ENCODE measurements at places on chromosomes 5 and 9.

DNA sequence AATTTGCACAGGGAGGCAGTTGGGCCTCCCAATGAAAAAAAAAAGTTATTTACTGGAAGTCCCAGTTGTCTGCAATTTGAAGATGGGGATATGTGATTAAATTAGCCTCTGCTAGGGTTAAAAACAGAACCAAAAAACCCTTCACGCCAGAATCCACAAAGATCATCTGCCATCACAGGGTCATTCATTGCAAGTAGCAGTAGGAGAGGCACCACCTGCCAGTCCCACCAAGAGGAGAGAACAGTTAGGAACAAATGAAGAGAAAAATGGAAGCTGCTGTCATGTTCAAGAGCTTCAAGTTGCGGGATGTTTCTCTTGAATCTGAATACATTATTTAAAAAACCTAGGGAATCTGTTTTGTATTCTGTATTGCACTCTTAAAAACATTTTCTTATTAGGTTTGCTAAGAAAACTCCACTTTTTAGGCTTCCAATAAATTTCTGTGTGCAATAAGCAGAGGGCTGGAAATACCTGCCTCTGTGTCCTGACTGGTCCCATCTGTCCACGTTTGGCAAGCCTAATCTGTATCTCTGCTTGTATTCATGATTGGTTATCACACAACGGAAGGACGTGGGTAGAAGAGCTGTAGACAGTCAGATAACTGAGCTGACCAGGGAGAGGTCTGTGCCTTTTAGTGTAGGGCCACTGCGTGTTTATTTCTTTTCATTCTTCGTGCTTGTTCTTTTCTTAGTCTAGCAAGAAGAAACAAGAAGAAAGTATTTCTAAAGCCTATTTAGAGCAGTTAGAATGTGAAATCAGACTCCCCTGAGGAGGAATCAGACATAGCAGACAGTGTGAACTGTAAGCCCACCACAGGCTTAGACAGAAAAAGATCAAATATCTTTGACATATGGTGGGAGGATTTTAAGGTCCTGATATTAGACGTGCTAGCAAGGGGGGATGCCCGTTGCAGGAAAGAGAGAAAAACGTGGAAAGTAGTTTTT, 630.6 kb upstream of the SEMA6A start:
- no peak for DNase-seq

- DNase-seq = no peak
Observed at GRCh38 chr5:175202463-175203068, 241.4 kb downstream of the DRD1 start.

DNA sequence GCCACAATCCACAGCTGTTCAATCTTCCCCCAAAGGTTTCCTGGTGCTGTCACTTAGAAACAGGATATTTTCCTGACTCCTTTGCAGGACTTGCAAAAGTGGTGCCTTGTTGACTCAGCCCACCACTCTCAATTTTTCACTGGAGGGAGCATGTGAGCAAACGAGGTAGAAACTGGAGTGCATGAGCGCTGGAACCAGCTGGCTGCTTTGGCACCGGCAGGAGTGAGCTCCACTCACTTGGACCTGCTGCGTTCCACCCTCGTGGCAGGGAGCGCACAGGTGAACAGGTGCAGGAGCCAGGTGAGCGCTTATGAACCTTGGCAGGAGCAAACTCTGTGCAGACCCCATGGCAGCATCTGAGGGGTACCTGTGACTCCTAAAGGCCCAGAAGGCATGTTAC, 364.1 kb upstream of the RORB start:
- no peak for DNase-seq

GRCh38 chr5:65190328-65191053, 291.2 kb downstream of the ADAMTS6 start:
- no peak for DNase-seq

GRCh38 chr9:116147821-116148220, 5.8 kb upstream of the PAPPA start:
- no peak for DNase-seq

DNA sequence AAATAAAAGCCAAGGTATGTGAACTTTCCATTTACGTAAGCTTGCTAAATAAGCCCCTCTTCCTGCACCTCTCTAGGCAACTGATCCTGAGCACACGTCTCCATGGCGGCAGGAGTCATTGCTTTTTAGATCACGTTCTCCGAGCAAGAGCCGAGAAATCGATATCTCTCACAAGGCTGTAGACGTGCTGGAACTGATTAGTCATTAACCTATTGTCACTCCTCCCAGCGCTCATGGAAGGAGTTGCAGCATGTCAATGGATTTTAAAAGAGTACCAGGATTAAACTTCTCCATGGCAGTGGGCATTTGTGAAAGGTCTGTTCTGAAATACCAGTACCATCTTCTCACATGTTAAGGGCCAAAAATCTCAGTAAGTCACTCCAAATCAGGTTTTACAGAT, 4.7 kb upstream of the ADCY2 start:
- no peak for DNase-seq

GRCh38 chr5:125987677-125988255, 435.4 kb upstream of the GRAMD2B start:
- no peak for DNase-seq

GRCh38 chr5:3429962-3430361, 165.7 kb upstream of the IRX1 start:
- DNase-seq = no peak

GRCh38 chr5:33282157-33282556, 158.6 kb upstream of the TARS1 start:
- no peak for DNase-seq

GRCh38 chr9:17021387-17021970, 113.4 kb upstream of the CNTLN start:
- DNase-seq = no peak

GRCh38 chr5:112210430-112211005, 208.6 kb downstream of the EPB41L4A start:
- no peak for DNase-seq

- DNase-seq = no peak
Observed at GRCh38 chr5:172791726-172792445, 20.9 kb upstream of the DUSP1 start.

DNA sequence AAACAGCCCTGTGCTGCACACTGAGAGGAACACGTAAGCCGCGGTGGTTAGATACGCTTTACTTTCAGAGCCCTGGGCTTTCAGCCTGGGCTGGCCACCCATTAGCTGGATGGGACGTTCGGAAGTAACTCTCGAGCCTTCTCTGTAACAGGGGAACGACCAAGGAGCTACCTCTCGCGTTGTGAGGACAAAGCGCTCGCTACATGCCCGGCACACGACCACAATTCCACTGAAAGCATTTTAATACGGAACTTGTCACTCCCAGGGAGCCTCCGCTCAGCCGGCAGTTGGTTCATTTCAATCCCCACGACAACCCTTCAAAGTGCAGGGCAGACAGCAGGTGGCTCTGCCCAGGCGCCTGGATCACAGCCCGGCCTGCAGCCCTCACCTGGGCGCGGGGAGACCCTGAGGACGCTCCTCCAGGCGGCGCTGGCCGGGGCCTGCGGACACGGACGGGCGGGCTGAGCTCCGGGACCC, 368 bp downstream of the SURF1 start:
- DNase-seq = no peak

DNA sequence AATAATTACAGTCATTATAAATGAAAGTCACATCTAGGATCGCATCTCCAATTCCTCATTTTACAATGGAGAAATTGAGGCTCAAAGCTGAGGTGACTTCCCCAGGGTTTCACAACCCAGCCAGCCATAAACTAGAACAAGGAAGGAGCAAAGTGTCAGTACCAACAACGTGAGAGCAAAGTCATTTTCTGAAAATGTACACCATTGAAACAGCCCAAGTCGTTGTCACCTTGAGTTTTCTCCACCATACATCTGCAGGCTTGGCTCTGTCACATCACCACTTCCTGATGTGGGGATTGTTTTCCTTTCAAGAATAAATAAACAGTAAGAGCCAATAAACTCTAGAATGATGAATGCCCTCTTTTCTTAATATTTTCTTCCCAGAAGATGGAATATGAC, 184.5 kb upstream of the PTGER4 start:
- DNase-seq = no peak

DNA sequence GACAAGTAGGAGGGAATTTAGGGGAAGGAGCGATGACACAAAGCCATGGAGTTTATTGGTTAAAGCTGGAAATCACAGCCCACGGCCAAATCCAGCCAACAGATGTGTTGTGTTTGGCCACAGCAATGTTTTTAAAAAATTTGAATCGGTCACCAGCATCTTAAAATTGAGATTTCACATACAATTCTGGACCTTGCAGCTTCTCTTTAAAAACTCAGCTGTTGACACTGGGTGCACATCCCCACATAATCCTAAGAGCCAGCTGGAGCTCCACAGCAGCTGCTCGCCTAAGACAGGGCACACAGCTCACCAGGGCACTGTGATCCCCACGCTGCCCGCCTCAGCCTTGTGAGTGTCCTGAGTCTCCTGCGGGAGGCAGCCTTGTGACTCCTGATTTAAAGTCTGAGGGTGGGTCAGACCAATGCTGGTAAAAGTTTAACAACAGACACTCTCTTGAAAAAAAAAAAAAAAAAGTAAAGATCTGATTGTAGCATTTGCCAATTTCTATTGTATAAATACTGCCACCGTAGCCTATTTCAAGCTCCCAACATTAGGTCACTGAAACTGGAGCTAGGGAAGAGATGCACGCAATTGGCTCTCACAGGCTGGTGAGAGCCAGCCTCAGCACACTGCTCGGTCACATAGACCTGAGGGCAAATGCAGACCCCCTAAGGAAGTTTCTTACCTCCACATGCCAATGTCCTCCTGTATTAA, 124.8 kb downstream of the HSD17B3 start:
- no peak for DNase-seq

GRCh38 chr5:180049185-180049548, 22.4 kb downstream of the RNF130 start:
- DNase-seq = no peak

All from activated naive CD8-positive, alpha-beta T cell treated with anti-CD3 and anti-CD28 coated beads, Interleukin-2, amount 50 U/mL, for 16 hours (primary cell).